ENCODE measurements at places on chromosomes 7 and 10.

DNA sequence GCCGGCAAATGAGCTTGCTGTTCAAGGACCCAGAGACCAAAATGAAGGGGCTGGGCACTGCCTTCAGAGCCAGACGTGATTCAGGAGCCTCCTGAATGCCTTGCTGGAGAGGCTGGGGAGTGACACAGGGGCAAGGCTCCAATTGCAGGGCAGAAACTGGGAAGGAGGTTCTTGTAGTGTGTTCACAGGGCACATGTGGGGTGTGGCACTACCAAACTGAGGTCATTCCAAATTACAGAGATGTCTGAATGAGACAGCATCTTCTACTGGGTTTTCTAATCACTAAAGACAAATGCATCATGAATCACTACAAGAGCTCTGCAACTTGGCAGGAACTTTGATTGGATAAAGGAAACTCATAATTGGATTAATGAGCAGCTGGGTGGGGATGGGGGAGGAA lies 17.8 kb downstream of the CRTAC1 start:
- DNase-seq, result no peak

- peak; percentile 43 for DNase-seq
Measured at GRCh38 chr10:125024497-125025234, 82.7 kb downstream of the ZRANB1 start.

DNA sequence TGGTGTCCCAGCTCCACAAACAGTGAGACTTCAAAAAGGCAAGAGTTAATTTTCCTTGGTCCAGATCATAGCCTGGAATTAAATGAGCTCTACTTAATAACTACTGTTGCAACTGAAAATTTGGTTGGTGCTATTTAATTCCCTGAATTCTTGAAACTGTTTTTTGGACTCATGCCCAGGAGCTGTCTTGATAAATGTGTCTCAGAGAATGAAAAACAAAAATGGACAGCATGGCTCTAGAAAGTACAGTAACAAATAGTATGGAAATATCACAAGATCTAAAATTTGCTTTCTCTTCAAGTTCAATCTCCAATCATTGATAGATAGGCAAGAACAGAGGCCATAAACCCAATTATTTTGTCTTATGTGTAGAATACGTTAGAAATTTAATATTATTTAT lies 42.5 kb downstream of the CCDC71L start:
- no peak for DNase-seq

- DNase-seq, result peak; percentile 20
Measured at GRCh38 chr7:94216944-94217461, 177.7 kb upstream of the COL1A2 start.

GRCh38 chr10:13184730-13185514 lies 23.6 kb downstream of the MCM10 start:
- DNase-seq, result no peak

- no peak for DNase-seq
Measured at GRCh38 chr10:15155978-15156656, 12.4 kb downstream of the NMT2 start.

GRCh38 chr10:130234171-130234965 lies 98.2 kb downstream of the GLRX3 start:
- DNase-seq, result no peak

- DNase-seq, result no peak
Measured at GRCh38 chr7:37092548-37092947, 356.1 kb downstream of the ELMO1 start.

DNA sequence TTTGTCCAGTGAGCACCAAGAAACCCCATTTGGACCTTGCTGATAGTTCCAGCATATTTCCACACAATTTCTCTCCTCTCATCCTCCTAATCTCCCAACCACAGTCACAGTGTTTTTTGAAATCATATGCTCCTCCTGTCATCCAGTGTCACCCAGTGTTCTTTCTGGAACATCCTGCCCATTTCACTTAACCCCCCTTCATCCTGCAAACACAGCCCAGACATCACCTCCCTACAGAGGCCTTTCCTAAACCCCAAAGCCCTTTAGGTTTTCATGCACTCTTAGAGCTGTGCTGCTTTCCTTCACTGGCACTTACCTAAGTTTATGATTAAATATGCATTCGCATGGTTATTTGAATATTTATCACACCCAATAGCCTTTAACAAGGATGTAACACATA lies 1158.0 kb upstream of the C7orf33 start:
- no peak for DNase-seq

GRCh38 chr10:58531084-58531695 lies 18.5 kb downstream of the BICC1 start:
- peak; percentile 77 for DNase-seq

DNA sequence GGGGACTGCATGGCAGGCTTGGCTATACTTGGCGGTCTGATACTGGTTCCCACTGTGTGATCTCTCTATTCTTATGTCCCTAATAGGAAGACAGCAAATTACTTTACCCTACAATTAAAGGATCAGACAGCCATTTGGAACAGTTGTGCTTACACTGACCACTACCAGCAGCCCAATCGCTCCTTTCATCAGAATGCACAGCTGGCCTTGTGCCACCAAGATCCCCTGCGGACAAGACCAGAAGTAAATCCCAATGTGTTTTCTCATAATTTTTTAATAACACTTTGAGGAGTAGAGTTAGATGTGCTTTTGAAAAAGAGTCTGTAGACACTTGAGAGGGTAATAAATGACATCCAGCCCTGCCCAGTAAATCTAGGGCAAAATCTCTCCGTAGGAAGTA lies 297.2 kb upstream of the ZNF32 start:
- DNase-seq, result no peak

DNA sequence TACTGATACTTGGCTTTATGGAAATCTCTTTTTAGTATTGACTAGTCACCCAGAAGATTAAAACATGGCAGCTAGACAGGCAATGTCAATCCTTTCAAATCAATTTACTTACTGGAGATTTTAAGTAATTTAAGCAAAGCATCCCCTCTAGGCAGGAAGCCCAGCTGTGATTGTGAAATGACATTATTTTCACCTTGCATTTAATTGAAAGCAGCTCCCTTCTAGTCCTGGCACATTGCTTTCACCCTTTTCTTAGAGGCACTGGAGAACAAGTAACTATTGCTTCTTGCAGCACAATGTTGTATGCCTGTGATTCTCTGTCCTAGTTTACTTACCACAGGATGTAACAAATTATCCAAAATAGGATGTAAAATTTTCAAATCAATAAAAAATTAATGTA lies 13.3 kb downstream of the ST7 start:
- no peak for DNase-seq

DNA sequence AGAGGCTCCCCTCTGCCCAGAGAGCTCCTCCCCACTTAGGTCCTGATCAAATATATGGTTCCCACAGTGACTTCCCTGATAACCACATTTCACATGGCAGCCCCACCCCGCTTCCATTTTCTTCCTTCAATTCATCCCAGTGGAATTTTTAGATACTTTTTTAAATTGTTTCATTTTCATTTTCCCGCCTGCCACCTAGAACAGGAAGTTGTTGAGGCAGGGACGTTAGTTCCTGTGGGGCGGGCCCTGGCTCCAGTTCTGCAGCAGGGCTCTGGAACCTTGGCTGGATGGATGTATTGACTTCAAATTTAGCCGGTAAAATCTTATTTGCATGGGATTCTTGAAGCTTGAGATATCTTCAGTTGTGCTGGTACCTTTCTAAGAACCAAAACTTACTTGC lies 226.6 kb downstream of the PAXIP1 start:
- DNase-seq, result no peak

DNA sequence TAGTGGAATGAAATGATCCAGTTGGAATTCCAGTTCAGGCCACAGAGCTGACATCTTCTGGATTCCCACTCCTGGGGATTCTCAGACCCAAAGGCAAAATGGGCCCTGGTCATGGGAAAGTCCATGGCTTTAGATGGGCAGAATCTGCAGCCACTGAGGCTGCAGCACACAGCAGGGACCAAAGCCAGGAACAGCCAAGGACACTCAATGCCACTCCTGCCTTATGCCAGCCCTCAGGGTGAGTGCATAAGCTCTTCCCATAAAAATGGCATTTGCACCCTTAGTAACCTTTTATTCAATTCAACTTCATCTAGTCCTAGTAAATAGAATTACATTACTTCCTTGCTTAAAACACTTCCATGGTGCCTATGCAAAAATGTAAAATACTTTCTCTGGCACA lies 274.4 kb downstream of the KCNMA1 start:
- DNase-seq, result no peak

- DNase-seq, result peak; percentile 69
Measured at GRCh38 chr7:25389489-25390106, 161.3 kb upstream of the NPVF start.

DNA sequence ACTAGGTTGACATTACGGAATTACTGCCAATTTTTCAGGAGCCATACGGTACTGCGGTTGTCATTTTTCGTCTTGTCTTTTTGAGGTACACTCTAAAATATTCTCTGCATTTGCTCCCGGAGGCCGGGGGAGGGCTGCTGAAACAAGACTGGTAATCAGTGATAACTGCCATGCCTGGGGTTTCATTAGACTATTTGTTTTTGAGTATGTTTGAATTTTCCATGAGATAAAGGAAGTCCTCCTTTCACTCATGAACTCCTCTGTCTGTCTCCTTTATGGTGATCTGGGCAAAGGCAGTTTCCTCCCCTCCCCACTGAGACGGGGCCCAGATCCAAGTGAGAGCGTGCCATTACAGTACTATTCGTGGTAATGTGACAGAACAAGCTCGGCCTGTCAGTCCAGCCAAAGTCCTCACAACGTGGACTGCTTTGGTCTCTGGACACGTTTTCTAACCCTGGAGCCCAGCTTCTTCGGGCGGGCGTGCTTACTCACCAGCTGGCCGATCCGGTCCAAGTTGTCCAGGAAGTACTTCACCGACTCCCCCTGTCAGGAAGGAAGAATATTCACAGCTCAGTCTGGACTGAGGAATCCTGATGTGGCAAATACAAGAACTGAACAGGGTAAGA lies 45.1 kb downstream of the AMZ1 start:
- peak; percentile 49 for DNase-seq

DNA sequence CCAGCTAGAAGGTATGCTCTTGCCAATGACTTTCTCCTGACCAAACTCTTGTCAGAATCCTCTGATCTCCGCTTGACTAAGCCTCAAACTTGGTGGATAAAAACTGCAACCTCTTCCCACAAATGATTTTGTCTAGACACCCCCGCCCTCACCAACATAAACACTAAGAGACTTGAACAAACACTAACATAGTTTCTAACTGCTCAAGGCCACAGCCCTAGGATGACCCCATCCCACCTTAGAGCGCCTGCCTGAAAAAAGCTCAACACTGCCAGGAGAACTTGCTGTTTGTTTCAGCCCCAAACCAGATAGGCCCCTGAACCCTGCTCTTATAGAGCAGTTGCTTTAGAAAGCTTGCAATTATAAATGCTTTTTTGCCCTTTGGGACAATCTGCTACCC lies 71.8 kb downstream of the LRRN3 start:
- DNase-seq, result no peak

GRCh38 chr7:149248777-149249176 lies 9.3 kb downstream of the ZNF212 start:
- DNase-seq, result no peak

DNA sequence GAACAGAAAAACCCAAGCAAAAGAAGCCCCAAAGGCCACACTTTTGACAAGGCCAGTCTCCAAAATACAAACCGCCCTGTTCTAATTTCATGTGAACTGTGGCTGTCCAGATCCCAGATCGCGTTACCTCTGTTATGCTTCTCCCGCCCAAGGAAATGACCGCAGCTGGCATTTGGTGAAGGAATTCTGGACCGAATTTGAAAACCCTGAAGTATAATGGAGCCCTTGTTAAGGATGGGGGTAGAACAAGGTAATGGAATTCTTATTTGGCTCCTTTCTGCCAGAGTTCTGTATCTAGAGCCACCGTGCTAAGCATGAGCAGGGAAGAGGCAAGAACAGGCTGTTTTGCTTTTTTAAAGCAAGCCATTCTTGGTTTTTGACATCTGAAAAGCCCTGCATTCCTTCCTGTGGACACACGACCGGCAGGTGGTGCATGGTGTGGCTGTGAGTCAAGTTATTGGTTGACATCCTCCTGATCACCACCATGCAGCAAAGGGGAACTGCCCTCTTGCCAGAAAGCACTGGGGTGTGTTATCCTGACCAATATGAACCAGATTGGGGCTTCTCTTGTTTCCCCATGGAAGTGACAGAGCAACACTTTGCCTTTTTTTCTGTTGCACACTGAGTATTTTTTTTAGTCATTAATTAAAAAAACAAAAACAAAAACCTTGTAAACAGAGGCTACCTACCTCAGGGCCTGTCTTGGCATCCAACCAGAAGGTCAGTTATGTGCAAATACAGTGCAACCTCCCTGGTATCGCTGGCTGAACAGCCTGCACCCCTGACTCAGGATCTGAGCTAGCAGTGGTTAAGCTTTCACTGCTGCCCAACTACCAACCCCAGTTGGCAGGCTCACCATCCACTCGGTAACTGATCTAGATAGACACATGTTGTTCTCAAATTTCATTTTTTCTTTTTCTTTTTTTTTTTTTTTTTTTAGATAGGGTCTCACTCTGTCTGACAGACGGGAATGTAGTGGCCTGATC lies 14.2 kb downstream of the UCMA start:
- peak; percentile 19 for DNase-seq

DNA sequence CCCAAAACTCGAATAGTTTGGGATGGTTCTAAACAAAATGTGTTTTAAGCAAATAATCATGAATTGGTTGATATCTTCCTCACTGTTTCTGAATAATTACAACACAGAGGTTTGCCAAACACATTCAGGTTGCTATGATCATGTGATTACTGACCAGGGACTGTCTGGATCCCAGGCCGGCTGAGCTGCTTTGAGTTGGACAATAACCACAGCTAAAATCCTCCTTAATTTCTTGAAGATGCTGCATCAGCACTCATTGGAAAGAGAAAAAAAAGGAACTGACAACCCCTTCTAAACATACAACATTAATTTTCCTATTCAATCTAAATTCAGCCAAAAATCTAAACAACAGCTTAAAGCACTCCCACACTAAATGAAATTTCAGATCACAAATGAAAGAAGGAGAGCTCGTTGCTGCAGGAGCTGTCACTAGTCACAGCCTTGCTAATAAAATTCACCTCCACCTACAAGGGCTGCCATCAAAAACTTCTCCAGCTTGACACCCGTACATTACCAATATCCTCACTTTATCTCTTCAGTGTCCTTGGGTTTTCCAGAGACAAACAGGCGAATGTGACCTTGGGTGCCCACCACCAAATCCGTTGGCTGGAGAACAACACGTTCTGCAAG lies 560.2 kb downstream of the KCNMA1 start:
- DNase-seq, result no peak

GRCh38 chr7:82109288-82109687 lies 334.3 kb downstream of the CACNA2D1 start:
- no peak for DNase-seq

DNA sequence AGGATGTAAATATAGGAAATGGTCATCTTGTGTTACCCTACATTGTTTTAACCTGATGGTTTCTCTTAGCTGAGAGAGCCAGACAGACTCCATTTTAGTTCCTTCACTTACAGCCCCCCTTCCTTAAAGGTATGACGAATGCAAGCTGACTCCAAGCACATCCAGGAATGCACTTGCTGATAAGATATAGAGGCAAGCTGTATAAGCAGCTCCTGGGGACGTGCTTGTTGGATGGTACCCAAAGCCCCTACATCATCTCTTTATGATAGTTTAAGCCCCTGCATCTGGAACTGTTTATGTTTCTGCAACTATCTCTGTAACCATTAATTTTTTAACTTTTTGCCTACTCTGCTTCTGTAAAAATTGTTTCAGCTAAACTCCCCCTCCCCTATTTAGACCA lies 41.7 kb downstream of the ZNF25 start:
- no peak for DNase-seq

GRCh38 chr10:87578160-87578841 lies 73.6 kb downstream of the MINPP1 start:
- DNase-seq, result peak; percentile 68

GRCh38 chr7:143250822-143251221 lies 12.4 kb upstream of the GSTK1 start:
- DNase-seq, result no peak

Data from small intestine (tissue), 16 donors.